Upper lobe of left lung (tissue), 6 donors: ENCODE measurements at places on chromosomes 4 and X. TPM values are rescaled to one million over a fixed set of nuclear protein-coding genes. Genes with fewer than 3 reads are reported as not detected.

DNA sequence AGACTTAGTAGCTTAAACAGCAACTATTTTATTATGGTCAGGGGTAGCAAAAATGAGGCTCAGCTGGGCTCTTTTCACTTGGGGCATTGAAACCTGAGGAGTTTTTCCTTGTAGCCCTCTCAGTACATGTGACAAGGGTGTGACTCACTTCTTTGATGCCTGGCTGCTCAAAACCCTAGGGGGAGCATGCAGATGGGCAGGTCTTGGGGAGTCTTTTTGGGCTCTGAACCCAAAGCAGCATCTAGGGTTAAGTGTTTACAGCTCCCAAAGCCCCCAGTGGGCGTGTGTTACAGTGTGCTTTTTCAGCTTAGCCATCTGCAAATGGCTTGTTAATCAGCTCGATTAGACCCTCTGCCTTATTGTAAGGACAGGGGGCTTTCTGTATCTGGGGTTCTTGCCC lies 1752.7 kb downstream of the PCDH7 start:
- DNase-seq = no peak

DNA sequence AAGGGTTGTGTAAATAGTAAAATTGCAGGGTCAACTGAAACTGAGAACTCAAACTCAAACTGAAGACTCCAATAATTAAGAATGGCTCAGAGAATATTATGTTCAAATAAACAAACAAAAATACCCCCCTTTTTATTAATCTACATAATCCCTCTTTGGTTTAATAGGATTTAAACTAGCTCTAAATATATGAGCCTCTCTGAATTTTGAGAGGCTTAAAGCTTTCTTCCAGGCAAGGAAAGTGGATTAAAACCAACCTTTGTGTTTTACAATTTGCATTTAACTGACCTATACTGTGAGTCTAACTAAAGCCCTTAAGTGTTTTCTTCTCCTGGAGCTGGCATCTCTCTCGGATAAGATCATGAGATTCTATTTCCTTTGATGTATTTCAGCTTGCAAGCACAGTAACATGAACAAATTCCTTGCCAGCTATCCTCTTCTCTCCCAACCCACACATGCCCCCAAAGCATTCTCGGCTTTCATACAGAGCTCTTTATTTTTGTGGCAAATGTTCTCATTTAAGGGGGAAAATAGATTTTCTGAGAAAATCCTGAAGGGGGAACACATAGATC lies 1310.8 kb upstream of the AGA start:
- no peak for DNase-seq

- no peak for DNase-seq
Measured at GRCh38 chr4:3335982-3336381, 43.2 kb downstream of the RGS12 start.

DNA sequence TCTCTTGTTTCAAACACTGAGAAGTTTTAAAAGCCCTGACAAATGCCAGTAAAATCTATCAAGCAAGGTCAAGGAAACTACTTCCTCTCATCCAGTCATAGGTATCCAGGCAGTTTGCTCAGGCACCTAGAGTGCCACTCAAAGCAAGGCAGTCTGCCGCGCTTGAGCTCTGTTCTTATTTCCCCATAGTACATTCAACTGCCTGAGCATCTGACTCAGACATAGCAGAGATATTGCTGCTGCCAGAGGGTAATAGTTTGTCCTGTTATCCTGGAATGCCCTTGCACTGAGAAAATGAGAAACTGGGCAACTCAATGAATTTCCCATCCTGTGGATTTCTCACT lies 16.1 kb upstream of the ATP8A1 start:
- no peak for DNase-seq

GRCh38 chr4:8301851-8302730 lies 32.5 kb downstream of the HTRA3 start:
- DNase-seq = no peak

- DNase-seq = no peak
Measured at GRCh38 chr4:30281986-30282385, 438.2 kb upstream of the PCDH7 start.

DNA sequence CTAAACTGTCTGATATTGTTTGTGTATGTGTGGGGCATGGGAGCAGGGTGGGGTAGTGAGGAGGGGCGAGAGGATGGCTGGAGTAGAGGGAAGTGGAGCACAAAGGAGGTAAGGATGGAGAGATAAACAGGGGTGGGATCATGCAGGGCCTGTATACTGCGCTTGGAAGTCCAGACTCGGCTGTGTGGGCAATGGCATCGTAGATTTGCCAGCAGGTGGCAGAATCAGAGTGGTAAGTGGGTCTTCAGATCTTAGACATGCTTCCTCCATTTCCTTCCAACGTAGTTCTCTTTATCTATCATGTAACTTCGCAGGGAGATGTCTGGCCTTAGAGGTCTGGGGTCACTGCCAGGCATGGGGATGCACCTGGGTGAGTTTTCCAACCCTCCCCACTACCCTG lies 155.5 kb downstream of the PDGFRA start:
- DNase-seq = no peak

- no peak for DNase-seq
Measured at GRCh38 chrX:103789004-103789403, 12.4 kb downstream of the PLP1 start.

GRCh38 chr4:142549726-142550463 lies 296.2 kb downstream of the INPP4B start:
- DNase-seq = no peak

TEX11 gene
- total RNA-seq = not detected

DNA sequence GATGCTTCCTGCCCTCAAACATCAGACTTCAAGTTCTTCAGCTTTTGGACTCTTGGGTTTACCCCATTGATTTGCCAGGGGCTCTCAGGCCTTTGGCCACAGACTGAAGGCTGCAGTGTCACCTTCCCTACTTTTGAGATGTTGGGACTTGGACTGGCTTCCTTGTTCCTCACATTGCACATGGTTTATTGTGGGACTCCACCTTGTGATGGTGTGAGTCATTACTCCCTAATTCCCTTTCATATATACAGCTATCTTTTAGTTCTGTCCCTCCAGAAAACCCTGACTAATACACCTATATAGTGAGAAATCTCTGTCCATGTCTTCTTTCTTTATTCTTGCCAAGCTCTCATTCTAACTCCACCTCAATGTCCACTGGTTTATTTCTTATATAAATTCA lies 736.9 kb upstream of the HS3ST1 start:
- no peak for DNase-seq

GPR50 gene
- total RNA-seq = not detected
